Daoy (cell line): ENCODE measurements at places on chromosomes 3 and 15. TPM values are rescaled to one million over a fixed set of nuclear protein-coding genes. Genes with fewer than 3 reads are reported as not detected.

- peak; percentile 81 for DNase-seq
Measured at GRCh38 chr3:126287536-126288241, 69.5 kb downstream of the KLF15 start.

DNA sequence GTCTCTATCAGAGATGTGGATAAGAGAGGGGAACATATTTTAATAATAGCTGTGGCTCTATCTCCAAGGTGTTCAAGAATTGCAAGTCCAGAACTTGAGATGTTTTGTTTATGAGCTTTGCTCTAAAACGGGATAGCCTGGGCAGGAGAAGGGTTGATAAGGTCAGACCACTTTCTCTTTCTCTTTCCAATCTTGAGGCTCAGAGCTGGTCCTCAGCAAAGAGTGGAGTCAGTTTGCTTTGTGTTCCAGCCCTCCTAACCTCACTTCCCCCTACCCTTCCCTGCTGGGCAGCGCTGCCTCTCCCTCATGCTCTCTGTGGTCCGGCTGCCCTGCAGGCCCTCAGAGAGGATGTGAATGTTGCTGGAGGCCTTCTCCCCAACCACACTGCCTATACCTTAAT lies 13.8 kb downstream of the KLHL6 start:
- DNase-seq = no peak

GRCh38 chr3:47003461-47004368 lies 24.2 kb downstream of the NBEAL2 start:
- DNase-seq = no peak

GRCh38 chr3:112459750-112460149 lies 39.5 kb downstream of the BTLA start:
- no peak for DNase-seq

CADPS gene
- not detected in 2 replicates for total RNA-seq

TMEM87A gene
- total RNA-seq = 61.5 and 68.6 TPM in 2 replicates

PPP1R14D gene
- not detected in 2 replicates for total RNA-seq

- DNase-seq = no peak
Measured at GRCh38 chr3:172398484-172398883, 49.8 kb downstream of the GHSR start.

GRCh38 chr3:149717391-149718056 lies 34.8 kb downstream of the COMMD2 start:
- DNase-seq = peak; percentile 74
